ENCODE measurements at places on chromosomes 5 and 9. TPM values are rescaled to one million over a fixed set of nuclear protein-coding genes. Genes with fewer than 3 reads are reported as not detected.

Gene LPCAT1
- 78.8 TPM for total RNA-seq

Gene PCDHGA10
- 8.3 TPM for total RNA-seq

Gene CCDC171
- total RNA-seq = 2.2 TPM

Gene CPLANE1
- total RNA-seq = 20.9 TPM

Gene ENTR1
- 45.6 TPM for total RNA-seq

Gene SPOCK1
- 305 TPM for total RNA-seq

Gene TMEM215
- total RNA-seq = not detected

Gene DMRT3
- not detected for total RNA-seq

Gene PCDH12
- 0.46 TPM for total RNA-seq

Gene ZNF658
- 4.0 TPM for total RNA-seq

Gene SLCO4C1
- not detected for total RNA-seq

Gene WWC1
- 0.99 TPM for total RNA-seq

Gene PDE8B
- 0.46 TPM for total RNA-seq

Gene SAXO1
- under 0.01 TPM for total RNA-seq

Gene PAEP
- total RNA-seq = not detected

Gene PTGDS
- 11.1 TPM for total RNA-seq

Gene IFNA21
- total RNA-seq = not detected

Gene ARHGEF28
- 6.1 TPM for total RNA-seq

Gene SLC22A4
- 0.78 TPM for total RNA-seq

Gene DIAPH1
- total RNA-seq = 43.1 TPM

Gene CCDC180
- total RNA-seq = 0.76 TPM

Gene ZNF354C
- 7.7 TPM for total RNA-seq

Gene DDX4
- not detected for total RNA-seq

Gene GDA
- total RNA-seq = not detected

Gene CKMT2
- 15.1 TPM for total RNA-seq

Gene B4GALT1
- total RNA-seq = 169 TPM

Gene KLHL9
- total RNA-seq = 37.7 TPM

Gene GALNT12
- total RNA-seq = 8.7 TPM

Gene HCN1
- 0.03 TPM for total RNA-seq

Gene TTC39B
- total RNA-seq = 19.8 TPM

Gene ERGIC1
- 200 TPM for total RNA-seq

Gene OR1Q1
- not detected for total RNA-seq

Gene TOPORS
- total RNA-seq = 24.3 TPM

Gene FPGS
- total RNA-seq = 59.7 TPM

Gene GAS1
- total RNA-seq = 11.6 TPM

Gene APBB3
- 24.1 TPM for total RNA-seq

Gene DDX41
- total RNA-seq = 124 TPM

Gene CRHBP
- total RNA-seq = 0.33 TPM

Gene TMC1
- 0.59 TPM for total RNA-seq

Gene SLC6A7
- total RNA-seq = not detected

Gene IL9
- total RNA-seq = not detected

Gene VAV2
- total RNA-seq = 26.5 TPM

Gene SLC34A1
- not detected for total RNA-seq

Gene ANKRD34B
- not detected for total RNA-seq

Gene KIF20A
- total RNA-seq = 21.6 TPM

Gene TRIM36
- total RNA-seq = 0.13 TPM

Measured in smooth muscle cell of the pulmonary artery (primary cell).